ENCODE measurements at places on chromosomes 2 and 18. TPM values are rescaled to one million over a fixed set of nuclear protein-coding genes. Genes with fewer than 3 reads are reported as not detected.

TDRD15 gene
- polyA plus RNA-seq, result not detected

- no peak for DNase-seq
Observed at GRCh38 chr2:171139860-171140259, 20.8 kb downstream of the TLK1 start.

- no peak for DNase-seq
Observed at GRCh38 chr2:31226266-31226665, 7.7 kb upstream of the EHD3 start.

KCNE4 gene
- polyA plus RNA-seq, result 2.1 TPM

DNA sequence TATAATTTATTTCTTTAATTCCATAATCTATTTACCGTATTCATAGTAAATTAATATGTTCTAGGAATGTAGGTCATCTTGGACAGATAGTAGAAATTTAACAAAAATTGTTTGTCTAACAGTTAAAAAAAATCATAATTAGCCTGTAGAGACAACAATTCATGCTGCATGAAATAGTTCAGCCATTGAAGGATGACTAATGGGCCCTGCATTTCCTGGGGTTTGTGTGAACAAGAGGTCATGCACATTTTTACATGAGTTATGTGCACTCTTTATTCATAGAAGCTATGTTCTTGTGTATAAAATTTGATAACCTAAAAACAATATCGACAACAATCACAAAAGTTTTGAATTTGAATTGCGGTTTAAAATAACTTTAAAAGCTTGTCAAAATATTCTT, 1663.6 kb downstream of the SUCLG1 start:
- no peak for DNase-seq

KLHL41 gene
- polyA plus RNA-seq, result 0.18 TPM

- no peak for DNase-seq
Observed at GRCh38 chr2:141058556-141058955, 1072.3 kb downstream of the LRP1B start.

GRCh38 chr2:176292608-176293007, 23.4 kb downstream of the MTX2 start:
- DNase-seq, result no peak

DNA sequence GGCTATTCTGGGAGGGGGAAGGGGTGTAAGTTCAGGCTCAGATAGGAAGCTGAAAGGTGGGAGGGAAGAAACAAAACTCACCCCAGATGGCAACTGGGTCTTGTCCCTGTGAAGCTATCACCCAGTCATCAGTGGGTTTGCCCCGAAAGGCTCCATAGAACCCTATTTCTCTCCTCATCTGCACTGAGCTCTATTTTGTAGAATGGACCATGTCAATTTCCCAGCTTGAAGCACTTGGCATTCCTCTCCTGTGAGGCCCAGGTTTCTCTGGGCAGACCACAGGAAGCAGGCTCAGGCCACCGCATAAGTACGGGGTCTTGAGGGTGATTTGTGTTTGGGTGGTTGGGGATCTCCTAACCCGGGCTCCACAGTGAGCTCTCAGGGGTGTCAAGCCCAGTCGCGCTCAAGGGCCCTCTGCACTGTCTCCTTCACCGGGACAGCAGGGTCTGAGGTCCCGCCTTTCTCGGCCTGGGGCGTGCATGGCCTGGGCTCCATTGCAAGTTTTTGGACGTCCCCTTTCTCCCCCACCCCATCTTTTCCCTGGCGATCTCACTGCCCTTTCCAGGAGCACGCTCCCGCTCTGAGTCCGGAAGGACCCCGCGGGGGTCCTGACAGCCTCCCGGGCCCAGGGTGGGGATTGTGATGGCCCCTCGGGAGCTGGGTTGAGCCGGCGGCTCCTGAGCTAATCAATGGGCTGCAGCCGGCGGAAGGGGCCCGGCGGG, 27.3 kb upstream of the NOTO start:
- DNase-seq, result no peak

- peak; percentile 61 for DNase-seq
Observed at GRCh38 chr18:63963615-63964256, 6.1 kb upstream of the SERPINB8 start.

DNA sequence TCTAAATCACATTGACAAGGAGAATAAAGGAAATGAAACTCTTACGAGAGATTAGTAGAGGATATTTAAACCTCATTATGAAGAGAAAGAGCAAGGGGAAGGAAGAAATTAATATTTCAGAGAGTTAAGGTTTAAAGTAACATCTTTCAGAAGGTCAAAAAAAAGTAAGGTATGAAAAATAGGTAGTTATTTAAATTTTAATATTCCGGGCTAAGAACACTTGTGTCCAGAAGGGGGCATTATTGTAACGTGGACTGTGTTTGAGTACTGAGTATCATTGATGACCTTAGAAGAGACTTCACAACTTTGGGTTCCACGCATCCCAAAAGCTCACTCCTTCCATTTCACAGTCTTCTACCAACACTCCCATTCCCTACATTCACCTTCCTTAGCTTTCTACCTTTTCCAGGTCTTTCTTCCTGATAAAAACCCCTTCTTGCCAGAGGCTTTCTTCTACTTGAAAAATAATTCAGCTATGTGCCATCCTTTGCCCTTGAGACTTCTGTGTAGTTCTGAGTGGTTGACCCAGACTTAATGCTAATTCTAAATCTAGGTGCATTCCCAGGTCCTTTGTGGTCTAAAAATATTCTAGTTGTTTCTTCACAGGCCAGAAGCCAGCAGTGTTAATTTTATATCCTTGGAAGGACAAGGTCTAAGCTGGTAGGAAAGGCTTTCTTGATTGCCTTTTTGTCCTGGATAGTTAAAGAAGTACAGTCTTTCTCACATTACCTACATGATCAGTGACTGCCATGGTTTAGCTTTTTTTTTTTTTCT, 16.5 kb downstream of the DYNC1I2 start:
- no peak for DNase-seq

- DNase-seq, result no peak
Observed at GRCh38 chr2:236754271-236754944, 184.8 kb downstream of the ACKR3 start.

PTPRM gene
- 77.2 TPM for polyA plus RNA-seq

DNA sequence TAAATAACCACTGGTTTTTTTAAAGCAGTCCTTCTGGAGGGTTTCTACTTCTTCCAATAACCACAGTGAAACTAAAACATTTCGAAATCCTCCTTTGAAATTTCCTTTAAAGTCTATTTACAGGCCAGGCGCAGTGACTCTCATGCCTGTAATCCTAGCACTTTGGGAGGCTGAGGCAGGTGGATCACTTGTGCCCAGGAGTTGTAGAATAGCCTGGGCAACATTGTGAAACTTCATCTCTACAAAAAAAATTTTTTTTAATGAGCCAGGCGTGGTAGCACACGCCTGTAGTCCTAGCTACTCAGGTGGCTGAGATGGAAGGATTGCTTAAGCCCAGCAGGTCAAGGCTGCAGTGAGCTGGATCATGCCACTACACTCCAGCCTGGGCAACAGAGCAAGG, 15.2 kb downstream of the KIDINS220 start:
- peak; percentile 66 for DNase-seq

GRCh38 chr2:54262015-54262765, 6.2 kb upstream of the TSPYL6 start:
- no peak for DNase-seq

GRCh38 chr18:23826850-23827620, 137.8 kb downstream of the LAMA3 start:
- no peak for DNase-seq

DNA sequence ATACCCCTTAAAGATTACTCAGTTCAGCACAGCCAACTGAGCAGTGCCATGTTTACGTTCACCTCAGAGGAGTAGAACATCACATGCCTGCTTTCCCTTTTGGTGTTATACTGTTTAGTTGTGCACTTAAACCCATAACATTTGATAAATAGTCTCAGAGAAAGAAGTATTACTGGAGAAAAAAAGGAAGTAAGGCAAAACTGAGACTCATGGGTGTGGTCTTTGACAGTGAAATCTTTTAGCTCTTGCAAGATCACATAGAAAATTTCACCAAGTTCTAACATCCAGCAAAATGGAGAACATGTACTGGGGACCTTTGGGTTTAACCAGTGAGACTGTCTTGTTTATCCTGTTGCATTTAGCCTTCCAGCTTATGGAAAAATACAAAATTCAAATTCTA, 5.6 kb downstream of the TANK start:
- no peak for DNase-seq

AGAP1 gene
- 11.0 TPM for polyA plus RNA-seq

GRCh38 chr2:26617588-26618083, 23.5 kb downstream of the CIB4 start:
- no peak for DNase-seq

GRCh38 chr2:190668892-190669291, 20.0 kb downstream of the NAB1 start:
- DNase-seq, result no peak

- DNase-seq, result no peak
Observed at GRCh38 chr2:215540658-215541057, 104.8 kb upstream of the FN1 start.

GRCh38 chr18:3493501-3494244, 43.7 kb downstream of the TGIF1 start:
- DNase-seq, result no peak

HOXD12 gene
- not detected for polyA plus RNA-seq

DNA sequence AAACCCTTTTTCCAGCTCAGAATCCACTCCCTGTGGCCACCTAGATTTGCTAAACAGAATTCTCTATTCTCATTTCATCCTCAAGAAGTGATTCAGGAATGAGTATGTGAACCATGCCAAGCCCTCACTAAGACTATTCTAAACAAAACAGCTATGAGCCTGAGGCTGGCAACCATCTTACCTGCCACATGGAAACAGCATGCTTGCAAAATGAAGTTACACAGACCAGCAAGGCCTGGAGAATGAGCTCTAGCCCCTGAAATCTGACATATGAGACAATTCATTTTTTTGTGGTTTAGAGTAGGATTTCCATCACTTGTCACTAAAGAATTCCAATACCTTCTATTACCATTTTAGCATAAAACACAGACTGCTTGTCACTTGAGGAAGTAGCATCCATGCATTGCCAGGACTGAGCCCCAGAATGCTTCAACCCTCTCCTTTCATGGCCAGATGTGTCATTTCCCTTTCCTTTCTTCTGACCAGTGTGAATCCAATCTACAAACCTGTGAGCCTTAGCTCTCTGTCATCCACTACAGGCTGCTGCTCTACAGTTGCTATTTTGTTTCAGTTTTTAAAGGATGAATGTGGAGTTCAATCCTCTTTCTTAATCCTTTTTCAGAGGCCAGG, 744.3 kb upstream of the ACVR2A start:
- no peak for DNase-seq

KIAA2012 gene
- not detected for polyA plus RNA-seq

ICOS gene
- not detected for polyA plus RNA-seq

ARHGAP15 gene
- polyA plus RNA-seq, result 13.0 TPM

DNA sequence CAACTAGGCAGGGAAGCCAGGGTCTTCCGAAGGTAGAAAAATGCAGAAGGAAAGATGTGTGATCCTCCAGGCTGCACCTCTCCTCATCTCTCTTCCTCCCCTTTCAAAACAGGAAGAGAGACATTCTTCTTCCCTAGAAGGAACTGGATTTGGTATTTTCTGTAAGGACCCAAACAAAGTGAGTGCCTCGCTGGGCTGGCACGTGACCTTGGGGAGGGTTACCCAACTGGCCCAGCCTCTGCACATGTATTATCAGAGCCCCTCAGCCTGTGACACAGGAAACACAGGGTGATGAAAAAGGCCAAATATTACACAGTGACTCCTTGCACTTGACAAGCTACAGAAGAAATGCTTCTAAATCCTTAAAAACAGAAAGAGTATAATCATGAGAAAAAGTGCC, 2.3 kb downstream of the HJURP start:
- no peak for DNase-seq

SCYGR7 gene
- not detected for polyA plus RNA-seq

NOSTRIN gene
- polyA plus RNA-seq, result 25.9 TPM

TCF23 gene
- polyA plus RNA-seq, result not detected

FAM124B gene
- polyA plus RNA-seq, result 0.37 TPM

- peak; percentile 43 for DNase-seq
Observed at GRCh38 chr2:207487650-207488311, 42.0 kb upstream of the CREB1 start.

DNA sequence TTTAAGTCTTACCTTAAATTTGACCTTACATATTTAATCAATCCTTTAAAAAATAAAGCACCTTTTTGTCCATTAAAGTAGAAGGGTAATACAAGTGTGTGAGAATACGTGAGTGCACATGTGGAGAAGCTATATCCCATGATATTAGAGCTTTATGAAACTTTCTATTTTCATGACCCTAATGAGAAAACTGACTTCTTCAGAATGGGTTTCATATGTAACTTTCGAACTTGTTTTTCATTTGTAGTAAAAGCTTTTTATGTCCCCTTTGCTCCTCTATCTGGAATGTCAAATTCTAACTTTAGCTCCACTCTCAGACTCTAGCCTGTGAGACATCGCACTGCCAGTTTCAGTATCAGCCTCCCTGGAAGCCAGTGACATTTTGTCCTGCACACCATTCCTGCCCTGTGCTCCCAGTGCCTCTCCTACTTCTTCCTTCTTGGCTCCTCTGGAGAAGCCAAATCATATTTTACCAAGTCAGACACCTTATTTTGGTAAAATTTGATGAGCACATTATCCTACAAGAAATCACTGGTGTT, 42.0 kb downstream of the MAPRE2 start:
- no peak for DNase-seq

DNA sequence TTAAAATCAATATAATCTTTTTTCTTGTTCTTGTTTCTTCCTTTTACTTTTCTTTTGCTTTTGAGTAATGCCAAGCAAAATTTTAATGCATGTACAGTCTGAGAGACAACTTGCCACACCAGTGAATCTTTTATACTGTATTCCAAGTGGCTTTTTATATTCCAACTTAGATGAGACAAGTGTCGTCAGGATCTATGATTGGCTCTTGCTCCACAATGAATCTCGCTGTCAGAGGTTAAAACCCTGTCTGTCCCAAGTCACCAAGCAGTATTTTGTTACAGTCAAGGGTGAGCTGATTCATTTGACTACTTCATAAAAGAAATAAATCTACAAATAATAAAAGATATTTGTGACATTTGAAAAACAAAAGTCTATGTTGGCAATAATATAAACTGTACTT, at the start of gene MSTN:
TSS of gene MSTN (minus strand) at position 129 of the 400 bp plus-strand sequence. CDS start 133 bp downstream, outside the sequence.
- no peak for DNase-seq

NEB gene
- 7.9 TPM for polyA plus RNA-seq

DNA sequence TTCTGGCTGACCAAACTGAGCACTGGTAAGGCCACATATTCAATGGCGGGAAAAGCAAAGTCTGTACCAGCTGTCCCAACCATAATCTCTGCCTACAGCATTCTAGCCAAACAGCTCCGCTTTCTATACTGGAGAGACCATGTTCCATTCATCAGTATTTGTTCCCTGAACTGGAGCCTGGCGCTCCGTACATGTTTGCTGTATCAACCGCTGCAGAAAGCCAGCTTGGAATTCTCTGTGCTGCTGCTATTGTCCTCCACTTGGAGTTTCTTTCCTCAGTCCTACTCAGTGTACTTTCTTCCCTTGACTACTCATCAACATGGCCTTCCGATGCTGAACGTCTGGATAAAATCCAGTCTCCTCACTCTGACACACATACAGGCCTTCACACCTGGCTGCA, 1.9 kb downstream of the COA5 start:
- no peak for DNase-seq

- no peak for DNase-seq
Observed at GRCh38 chr2:215031321-215031720, 107.1 kb downstream of the ABCA12 start.

OSBPL6 gene
- 5.1 TPM for polyA plus RNA-seq

DNA sequence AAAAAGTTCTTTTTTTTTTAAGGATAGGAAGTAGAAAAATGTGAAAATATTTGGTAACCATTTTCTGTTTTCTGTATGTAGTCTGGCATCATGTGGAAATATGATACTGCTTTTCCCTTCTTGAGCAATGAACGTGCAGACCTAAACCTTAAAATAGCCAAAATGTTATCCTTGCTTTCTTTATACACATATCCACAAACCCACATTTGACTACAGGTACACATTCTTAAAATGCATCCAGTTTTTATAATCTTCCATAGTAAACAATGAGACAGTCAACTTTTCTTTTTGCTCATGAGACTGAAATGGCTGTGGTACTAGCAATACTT, 90.9 kb downstream of the OSBPL6 start:
- DNase-seq, result no peak

TRAK2 gene
- 36.8 TPM for polyA plus RNA-seq
